ENCODE measurements at places on chromosomes 7 and 10. TPM values are rescaled to one million over a fixed set of nuclear protein-coding genes. Genes with fewer than 3 reads are reported as not detected.

GRCh38 chr10:59877191-59877671, 29.1 kb downstream of the CCDC6 start:
- no peaks in the 10 kb centered on the region for H3K27me3 ChIP-seq
- no peak for DNase-seq
- no peak overlapping the region for H3K27ac ChIP-seq
- H3K36me3 ChIP-seq, result no peaks in the 10 kb centered on the region
- H3K4me1 ChIP-seq, result peaks cover 27% of the 10 kb centered on the region

DNA sequence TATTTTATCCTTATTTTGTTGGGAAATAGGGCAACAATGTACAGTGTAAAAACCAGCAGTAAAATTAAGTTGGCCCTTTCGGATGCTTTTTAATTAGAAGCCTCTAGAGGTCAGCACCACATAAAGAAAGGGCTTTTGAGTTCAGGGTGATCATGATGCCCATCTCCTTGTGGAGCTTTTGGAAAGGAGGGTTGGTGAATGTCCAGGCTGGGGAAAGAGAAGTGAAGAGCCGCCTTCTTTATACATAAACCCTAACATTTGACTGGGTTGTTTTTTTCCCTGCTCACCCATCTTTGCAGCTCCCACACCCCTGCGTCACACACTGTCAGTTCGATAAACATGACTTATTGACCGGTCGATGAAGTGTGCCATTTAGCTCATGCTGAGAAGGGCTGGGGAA, 29.8 kb downstream of the MTURN start:
- no peak overlapping the region for H3K27ac ChIP-seq
- H3K36me3 ChIP-seq, result peaks cover 1% of the 10 kb centered on the region
- peaks cover 56% of the 10 kb centered on the region for H3K4me1 ChIP-seq
- H3K4me3 ChIP-seq, result no peak overlapping the region
- no peak for DNase-seq

DNA sequence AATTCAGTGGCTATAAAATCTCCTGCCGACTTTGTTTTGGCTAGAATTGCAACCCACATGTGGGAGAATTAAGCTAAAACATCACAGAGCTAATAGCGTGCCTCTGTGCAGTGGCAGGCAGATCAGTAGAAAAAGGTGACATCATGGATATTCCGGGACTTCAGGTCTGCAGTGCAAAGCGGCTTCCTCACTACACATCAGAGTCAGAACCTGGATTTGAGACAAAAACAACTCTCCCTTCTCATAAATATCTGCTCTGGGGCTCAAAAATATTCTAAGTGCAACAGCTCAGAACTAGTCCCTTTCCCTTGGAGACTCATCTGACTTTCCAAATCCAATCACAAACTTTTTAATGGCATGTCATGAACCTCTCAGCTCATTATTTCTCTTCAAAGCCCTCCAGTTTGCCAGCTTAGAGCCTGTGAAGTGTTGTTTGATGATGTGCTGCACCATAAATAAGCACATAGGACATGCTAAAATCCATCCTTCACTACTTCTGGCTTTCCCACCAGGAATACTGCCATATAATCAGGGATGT, 337.1 kb downstream of the RNLS start:
- no peak overlapping the region for H3K4me3 ChIP-seq
- DNase-seq, result no peak
- no peaks in the 10 kb centered on the region for H3K36me3 ChIP-seq
- H3K27me3 ChIP-seq, result peaks cover 14% of the 10 kb centered on the region

The SPDYE16 gene
- 0.31 TPM for total RNA-seq

The ALOX5 gene
- 1.9 TPM for total RNA-seq

GRCh38 chr10:62545160-62546066, 171.2 kb downstream of the ZNF365 start:
- H3K4me3 ChIP-seq, result no peak overlapping the region
- no peaks in the 10 kb centered on the region for H3K27me3 ChIP-seq
- no peaks in the 10 kb centered on the region for H3K4me1 ChIP-seq
- H3K27ac ChIP-seq, result no peak overlapping the region
- no peak for DNase-seq
- no peaks in the 10 kb centered on the region for H3K36me3 ChIP-seq

The CCDC172 gene
- not detected for total RNA-seq

DNA sequence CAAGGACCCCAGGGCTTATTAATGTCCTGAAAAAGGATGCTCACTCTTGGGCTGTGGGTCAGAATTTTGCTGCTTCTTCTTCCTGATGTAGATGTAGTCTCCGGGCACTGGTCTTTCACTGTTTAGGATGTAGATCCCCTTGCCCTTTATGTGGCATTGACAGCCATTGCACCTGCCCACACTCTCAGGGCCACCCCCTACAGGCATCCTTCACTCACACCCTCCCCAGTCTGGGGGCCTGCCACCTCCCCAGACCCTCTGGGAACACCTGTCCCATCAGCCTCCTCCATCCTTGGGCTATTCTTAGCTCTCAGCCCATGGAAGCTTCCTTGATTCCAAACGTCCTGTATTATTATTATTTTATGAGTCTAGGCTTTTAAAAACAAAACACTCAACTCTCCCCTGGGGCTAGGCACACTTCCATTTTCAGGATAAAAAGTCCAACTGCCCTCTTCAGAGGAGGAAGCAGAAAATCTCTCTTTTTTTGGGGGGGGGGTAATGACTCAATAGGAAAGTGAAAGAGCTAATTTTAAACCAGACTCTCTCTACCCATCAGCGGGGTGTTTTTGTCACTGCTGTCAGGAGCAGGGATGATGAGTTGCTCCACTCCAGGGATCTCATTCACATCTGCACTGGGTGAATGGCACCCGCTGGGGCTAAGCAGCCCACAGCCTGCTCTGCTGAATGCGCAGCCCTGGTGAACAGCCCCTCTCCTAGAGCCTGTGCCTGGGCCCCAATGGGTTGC, 11.5 kb upstream of the KLRG2 start:
- no peak overlapping the region for H3K27ac ChIP-seq
- H3K4me1 ChIP-seq, result peaks cover 3% of the 10 kb centered on the region
- H3K27me3 ChIP-seq, result peaks cover 43% of the 10 kb centered on the region

DNA sequence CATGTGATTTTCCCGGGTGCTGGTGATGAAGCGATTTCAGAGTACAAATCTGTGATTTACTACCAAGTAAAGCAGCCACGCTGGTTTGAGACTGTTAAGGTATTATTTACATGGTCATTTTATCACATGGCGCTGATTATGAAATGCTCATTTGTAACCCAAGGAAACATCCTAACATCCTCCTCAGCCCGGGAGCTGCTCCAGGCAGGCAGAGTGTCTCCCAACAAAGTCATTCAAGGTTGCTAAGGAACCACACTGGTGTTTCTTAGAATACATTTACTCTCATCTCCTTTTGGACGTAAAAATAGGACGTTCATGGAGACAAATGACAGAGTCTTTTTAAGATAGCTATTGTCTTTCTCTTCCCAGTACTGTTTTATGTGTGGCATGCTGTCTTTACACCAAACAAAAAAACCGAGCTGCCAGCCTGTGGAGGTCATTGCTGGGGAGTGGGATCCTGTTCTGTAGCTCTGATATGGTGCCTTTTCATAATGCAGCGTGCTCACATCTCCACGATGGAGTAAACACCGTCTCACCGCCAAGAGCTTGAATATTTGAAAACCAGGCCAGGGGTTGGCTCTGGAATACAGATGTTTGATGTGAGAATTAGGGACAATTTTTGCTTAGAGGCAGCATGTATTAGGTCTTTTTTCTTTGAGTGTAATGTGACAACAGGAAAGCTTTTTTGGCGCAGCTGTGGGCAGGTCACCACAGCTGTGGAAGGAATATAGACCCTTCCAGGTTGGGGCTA, 119.6 kb downstream of the DOCK1 start:
- H3K27me3 ChIP-seq, result no peaks in the 10 kb centered on the region
- no peak for DNase-seq
- no peak overlapping the region for H3K4me3 ChIP-seq
- peak overlapping the region; percentile 41 for H3K27ac ChIP-seq

The COL13A1 gene
- total RNA-seq, result 0.43 TPM

The CLEC5A gene
- not detected for total RNA-seq

- no peaks in the 10 kb centered on the region for H3K36me3 ChIP-seq
- H3K4me1 ChIP-seq, result peaks cover 13% of the 10 kb centered on the region
- H3K4me3 ChIP-seq, result no peak overlapping the region
- DNase-seq, result no peak
- no peaks in the 10 kb centered on the region for H3K27me3 ChIP-seq
Observed at GRCh38 chr10:14618674-14619073, 156.0 kb downstream of the FAM107B start.

DNA sequence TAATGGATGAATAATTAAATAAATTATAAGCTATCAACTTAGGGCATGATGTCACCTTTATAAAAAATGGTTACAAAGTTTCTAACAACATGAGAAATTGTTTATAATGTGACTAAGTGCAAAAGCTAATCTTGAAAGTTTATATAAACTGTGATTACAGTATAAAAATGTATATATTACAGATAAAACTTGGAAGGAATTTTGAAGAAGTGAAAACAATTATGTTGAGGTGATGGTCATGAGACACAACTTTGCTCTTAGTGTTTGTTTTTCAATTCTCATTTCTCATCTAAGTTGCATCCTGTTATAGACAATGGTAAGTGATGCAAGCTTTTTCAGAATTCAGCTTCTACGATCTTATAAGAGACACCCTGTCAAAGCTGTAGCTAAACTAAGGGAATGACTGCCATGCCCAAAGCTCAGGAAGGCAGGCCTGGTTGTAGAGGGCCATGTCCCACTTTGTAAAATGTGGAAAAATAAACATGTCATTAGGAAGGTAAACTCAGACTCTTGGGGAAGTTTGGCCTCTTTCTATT, 23.9 kb downstream of the MACC1 start:
- DNase-seq, result no peak
- peaks cover 17% of the 10 kb centered on the region for H3K36me3 ChIP-seq
- peaks cover 32% of the 10 kb centered on the region for H3K4me1 ChIP-seq
- no peak overlapping the region for H3K4me3 ChIP-seq
- H3K27ac ChIP-seq, result no peak overlapping the region

The SLC26A4 gene
- 0.43 TPM for total RNA-seq

The MAGI2 gene
- 13.4 TPM for total RNA-seq

The CALCR gene
- total RNA-seq, result not detected

- H3K36me3 ChIP-seq, result peaks cover 9% of the 10 kb centered on the region
- DNase-seq, result no peak
- H3K27me3 ChIP-seq, result no peaks in the 10 kb centered on the region
- no peaks in the 10 kb centered on the region for H3K4me1 ChIP-seq
- H3K27ac ChIP-seq, result peak overlapping the region; percentile 16
Observed at GRCh38 chr7:1112625-1113547, 25.0 kb downstream of the GPER1 start.

The AS3MT gene
- total RNA-seq, result 26.9 TPM

GRCh38 chr10:75978213-75978612, 546.8 kb downstream of the LRMDA start:
- no peak for DNase-seq
- H3K27ac ChIP-seq, result no peak overlapping the region
- peaks cover 6% of the 10 kb centered on the region for H3K27me3 ChIP-seq
- no peaks in the 10 kb centered on the region for H3K36me3 ChIP-seq
- H3K4me1 ChIP-seq, result peaks cover 2% of the 10 kb centered on the region

The IRF5 gene
- total RNA-seq, result 0.44 TPM

The DPYSL4 gene
- 54.6 TPM for total RNA-seq

The CPED1 gene
- total RNA-seq, result 1.1 TPM

DNA sequence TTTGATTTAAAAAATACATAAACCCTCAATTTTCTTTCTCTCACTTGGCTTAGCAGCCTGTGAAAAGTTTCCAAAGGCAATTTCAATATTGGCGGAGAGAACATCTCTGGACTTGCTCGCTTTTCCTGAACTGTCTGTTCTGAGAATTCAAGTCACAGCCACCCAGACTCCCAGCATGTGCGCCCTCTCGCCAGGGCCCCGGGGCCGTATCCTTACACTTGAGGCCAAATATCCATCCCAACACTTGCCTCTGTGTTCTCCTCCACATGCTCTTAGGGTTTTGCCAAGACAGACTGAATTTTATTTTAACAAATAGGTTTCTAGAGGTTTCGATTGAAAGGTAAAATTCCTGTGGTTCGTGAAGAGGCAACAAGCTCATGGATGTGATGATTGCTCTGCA, 111.5 kb upstream of the GPR26 start:
- no peak overlapping the region for H3K27ac ChIP-seq
- H3K4me1 ChIP-seq, result no peaks in the 10 kb centered on the region
- H3K4me3 ChIP-seq, result no peak overlapping the region
- peaks cover 33% of the 10 kb centered on the region for H3K27me3 ChIP-seq
- no peak for DNase-seq

- no peaks in the 10 kb centered on the region for H3K27me3 ChIP-seq
- peaks cover 2% of the 10 kb centered on the region for H3K36me3 ChIP-seq
- no peak overlapping the region for H3K4me3 ChIP-seq
- no peak for DNase-seq
- no peaks in the 10 kb centered on the region for H3K4me1 ChIP-seq
- no peak overlapping the region for H3K27ac ChIP-seq
Observed at GRCh38 chr7:44110719-44111635, 6.8 kb downstream of the AEBP1 start.

- no peaks in the 10 kb centered on the region for H3K27me3 ChIP-seq
- peak overlapping the region; percentile 82 for H3K4me3 ChIP-seq
- H3K4me1 ChIP-seq, result peaks cover 33% of the 10 kb centered on the region
- peak overlapping the region; percentile 95 for H3K27ac ChIP-seq
- no peak for DNase-seq
Observed at GRCh38 chr10:121928528-121928884, 675 bp upstream of the ATE1 start.

The LGI1 gene
- not detected for total RNA-seq

The CRPPA gene
- total RNA-seq, result 3.8 TPM

DNA sequence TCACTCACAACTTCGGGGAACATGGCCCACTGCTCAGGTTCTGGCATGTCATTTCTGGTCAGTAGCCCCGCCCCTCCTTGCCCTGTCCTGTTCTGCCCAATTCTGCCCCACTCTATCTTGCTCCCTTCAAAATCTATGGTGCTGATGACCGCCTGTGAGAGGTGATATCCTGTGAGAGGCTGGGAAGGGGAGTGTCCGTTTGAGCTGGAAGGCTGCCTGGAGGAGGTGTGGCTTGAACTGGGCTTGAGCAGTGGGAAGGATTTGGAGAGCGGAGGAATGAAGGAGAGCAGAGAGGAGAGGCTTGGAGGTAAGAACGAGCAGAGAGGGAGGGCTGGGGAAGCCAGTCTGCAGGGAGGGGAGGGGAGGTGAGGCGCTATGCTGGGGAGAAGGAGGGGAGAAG, 145.3 kb downstream of the RPS24 start:
- no peaks in the 10 kb centered on the region for H3K36me3 ChIP-seq
- H3K4me3 ChIP-seq, result no peak overlapping the region
- H3K4me1 ChIP-seq, result no peaks in the 10 kb centered on the region
- H3K27ac ChIP-seq, result no peak overlapping the region

The OR13A1 gene
- 0.38 TPM for total RNA-seq

- peaks cover 10% of the 10 kb centered on the region for H3K36me3 ChIP-seq
- DNase-seq, result no peak
- H3K27me3 ChIP-seq, result peaks cover 9% of the 10 kb centered on the region
- H3K27ac ChIP-seq, result no peak overlapping the region
- H3K4me1 ChIP-seq, result peaks cover 9% of the 10 kb centered on the region
- H3K4me3 ChIP-seq, result no peak overlapping the region
Observed at GRCh38 chr10:99394761-99395386, 35.5 kb downstream of the GOT1 start.

GRCh38 chr10:60518745-60519144, 129.1 kb upstream of the ANK3 start:
- H3K27me3 ChIP-seq, result no peaks in the 10 kb centered on the region
- H3K27ac ChIP-seq, result no peak overlapping the region
- no peaks in the 10 kb centered on the region for H3K36me3 ChIP-seq
- H3K4me1 ChIP-seq, result peaks cover 12% of the 10 kb centered on the region
